ENCODE measurements at places on chromosomes 7 and 10.

DNA sequence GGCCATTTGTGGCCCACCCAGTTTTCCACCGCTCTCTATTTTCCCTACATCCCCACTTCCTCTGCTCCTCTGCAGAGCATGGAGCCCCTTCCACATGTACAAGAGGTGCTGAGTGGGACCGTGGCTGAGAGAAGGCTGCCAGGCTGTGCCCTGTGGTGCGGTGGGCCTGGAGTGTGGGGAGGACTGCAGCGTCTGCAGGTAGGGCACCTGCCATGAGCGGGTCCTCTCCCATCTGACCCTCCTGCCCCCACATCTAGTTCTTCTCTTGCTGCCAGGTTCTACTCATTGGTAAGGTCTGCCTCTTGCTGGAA lies 145.6 kb upstream of the FAM20C start:
- H3K4me3 ChIP-seq = no peak overlapping the region
- H3K36me3 ChIP-seq = no peaks in the 10 kb centered on the region
- H3K4me1 ChIP-seq = no peaks in the 10 kb centered on the region
- no peak for DNase-seq
- peaks cover 15% of the 10 kb centered on the region for H3K27me3 ChIP-seq

DNA sequence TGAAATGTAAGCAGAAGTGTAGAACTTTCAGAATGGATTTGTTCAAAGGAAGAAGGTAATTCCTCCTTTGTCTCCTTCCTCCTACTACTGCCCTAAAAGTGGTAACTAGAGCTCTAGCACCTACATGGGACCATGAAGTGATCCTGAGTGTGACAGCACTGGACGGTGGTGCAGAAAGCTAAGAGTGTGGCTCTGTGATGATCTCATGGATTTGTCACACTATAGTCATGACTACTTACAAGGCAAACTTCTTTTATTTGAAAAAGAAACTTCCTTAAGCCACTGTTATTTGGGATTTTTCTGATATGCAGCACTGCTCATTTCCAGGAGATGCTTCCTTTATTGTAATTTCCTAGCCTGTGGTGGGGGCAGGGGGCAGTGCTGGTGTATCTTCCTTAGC lies 5.8 kb upstream of the FHIP2A start:
- no peak overlapping the region for H3K27ac ChIP-seq
- no peaks in the 10 kb centered on the region for H3K4me1 ChIP-seq
- no peak for DNase-seq

- DNase-seq = peak; percentile 62
- H3K4me3 ChIP-seq = no peak overlapping the region
- peak overlapping the region; percentile 38 for H3K27ac ChIP-seq
- no peaks in the 10 kb centered on the region for H3K36me3 ChIP-seq
- H3K4me1 ChIP-seq = no peaks in the 10 kb centered on the region
Measured at GRCh38 chr10:13956826-13957225, 370.1 kb downstream of the PRPF18 start.

DNA sequence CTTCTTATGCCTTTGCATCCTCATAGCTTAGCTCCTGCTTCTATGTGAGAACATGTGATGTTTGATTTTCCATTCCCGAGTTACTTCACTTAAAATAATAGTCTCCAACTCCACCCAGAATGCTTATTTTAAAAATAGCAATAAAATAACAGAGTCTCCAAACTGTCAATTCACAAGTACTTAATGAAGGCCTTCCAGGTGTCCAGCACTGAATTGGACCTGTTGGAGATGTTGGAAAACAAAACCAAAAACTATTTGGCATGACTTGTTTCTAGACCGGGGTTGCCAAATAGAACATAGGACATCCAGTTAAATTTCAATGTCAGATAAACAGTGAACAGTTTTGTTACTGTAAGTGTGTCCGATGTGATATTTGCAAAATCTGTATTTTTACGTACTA lies 208.1 kb upstream of the DKK1 start:
- no peaks in the 10 kb centered on the region for H3K27me3 ChIP-seq
- no peak overlapping the region for H3K4me3 ChIP-seq
- no peak overlapping the region for H3K27ac ChIP-seq
- DNase-seq = no peak

GRCh38 chr10:90319188-90319914 lies 538.5 kb downstream of the HTR7 start:
- H3K27me3 ChIP-seq = no peaks in the 10 kb centered on the region
- DNase-seq = no peak
- no peak overlapping the region for H3K4me3 ChIP-seq
- H3K36me3 ChIP-seq = no peaks in the 10 kb centered on the region
- no peak overlapping the region for H3K27ac ChIP-seq

DNA sequence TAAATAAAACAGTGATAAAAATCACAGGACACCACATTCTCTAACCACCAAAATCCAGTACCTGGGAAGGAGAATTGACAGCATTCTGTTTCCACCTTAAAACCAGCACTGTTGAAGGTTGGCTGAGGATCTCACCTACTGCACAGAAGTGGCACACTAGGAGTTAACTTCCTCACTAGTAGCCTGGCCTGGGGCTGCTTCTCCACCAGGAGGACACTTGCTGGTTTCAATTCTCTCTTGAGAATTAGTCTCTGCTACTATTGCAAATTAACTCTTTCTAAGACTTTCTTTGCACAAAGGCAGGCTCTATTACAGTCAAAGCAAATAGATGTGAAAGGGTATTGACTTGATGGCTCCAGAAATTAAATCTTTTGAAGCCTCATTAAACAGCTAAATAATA lies 2.3 kb upstream of the CTTNBP2 start:
- H3K27ac ChIP-seq = no peak overlapping the region
- no peaks in the 10 kb centered on the region for H3K36me3 ChIP-seq
- H3K4me1 ChIP-seq = no peaks in the 10 kb centered on the region
- peak; percentile 33 for DNase-seq
- H3K4me3 ChIP-seq = no peak overlapping the region

- H3K27me3 ChIP-seq = no peaks in the 10 kb centered on the region
- no peak overlapping the region for H3K27ac ChIP-seq
- DNase-seq = no peak
- H3K4me3 ChIP-seq = no peak overlapping the region
- H3K36me3 ChIP-seq = no peaks in the 10 kb centered on the region
Measured at GRCh38 chr7:97460433-97460832, 271.5 kb upstream of the TAC1 start.

DNA sequence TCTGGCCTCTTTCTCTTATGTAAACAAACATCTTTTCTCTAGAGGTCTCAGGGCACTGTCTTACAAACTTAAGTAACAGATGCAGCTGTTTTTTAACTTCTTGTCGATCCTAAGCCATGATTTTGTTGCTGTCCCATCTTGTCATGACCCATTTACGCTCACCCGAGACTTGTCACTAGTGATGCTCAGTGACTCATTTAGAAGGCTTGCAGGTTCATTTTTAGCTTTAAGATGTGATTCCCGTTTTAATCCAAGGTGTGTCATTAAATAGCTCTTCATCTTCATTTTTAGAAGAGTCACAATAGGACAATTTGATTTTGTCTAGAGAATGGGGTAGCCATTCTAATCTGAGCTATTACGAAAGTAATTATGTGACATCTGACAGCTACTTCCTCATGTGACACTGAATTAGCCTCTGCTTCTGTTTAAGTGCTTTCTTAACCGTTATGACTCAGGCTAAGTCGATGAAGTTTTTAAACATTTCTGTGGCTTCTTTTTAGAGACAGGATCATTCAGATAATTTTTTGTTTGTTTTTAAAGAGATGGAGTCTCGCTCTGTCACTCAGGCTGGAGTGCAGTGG lies 42.7 kb downstream of the SPDYE5 start:
- no peak overlapping the region for H3K4me3 ChIP-seq
- peaks cover 42% of the 10 kb centered on the region for H3K36me3 ChIP-seq
- peak overlapping the region; percentile 67 for H3K27ac ChIP-seq
- H3K4me1 ChIP-seq = no peaks in the 10 kb centered on the region
- no peaks in the 10 kb centered on the region for H3K27me3 ChIP-seq

DNA sequence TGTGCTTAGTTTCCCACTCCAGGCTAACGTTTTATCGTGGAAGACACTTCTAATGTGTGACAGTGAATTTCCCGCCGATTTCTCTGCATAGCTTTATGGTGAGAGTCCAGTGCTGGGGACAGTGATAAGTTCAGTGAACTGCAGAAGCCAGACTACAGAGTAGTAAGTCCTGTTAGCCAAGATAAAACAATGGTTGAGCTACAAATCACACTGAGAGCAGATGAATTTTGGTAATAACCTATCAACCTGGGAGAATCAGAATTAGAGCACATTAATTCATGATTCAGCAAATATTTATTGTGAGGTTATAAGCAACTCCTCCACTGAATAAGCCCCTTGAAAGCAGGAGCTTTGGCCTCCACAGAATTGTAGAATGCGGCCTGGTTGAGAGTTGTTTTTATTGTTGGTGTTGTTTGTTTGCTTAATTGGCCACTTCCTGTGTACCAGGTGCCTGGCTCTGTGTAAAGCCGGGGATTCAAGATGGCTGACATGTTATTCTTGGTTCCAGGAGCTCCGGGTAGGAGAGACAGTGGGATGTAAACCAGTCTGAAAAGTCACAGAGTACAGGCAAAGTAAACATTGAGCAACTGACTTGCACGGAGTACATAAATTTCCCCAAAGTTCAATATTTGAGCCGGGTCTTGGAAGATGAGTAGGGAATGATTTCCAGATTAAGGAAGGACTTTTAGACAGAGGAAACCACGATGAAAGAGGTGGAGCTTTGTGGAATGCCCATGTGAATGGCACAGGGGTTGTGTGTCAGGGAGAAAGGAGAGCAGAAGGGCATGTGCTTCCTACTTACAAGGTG lies 112.7 kb downstream of the SNX10 start:
- H3K4me1 ChIP-seq = no peaks in the 10 kb centered on the region
- no peaks in the 10 kb centered on the region for H3K27me3 ChIP-seq
- no peak overlapping the region for H3K27ac ChIP-seq
- no peak for DNase-seq
- H3K36me3 ChIP-seq = no peaks in the 10 kb centered on the region

GRCh38 chr7:100887516-100888290 lies 1.8 kb downstream of the UFSP1 start:
- no peak for DNase-seq
- no peaks in the 10 kb centered on the region for H3K27me3 ChIP-seq
- H3K36me3 ChIP-seq = peaks cover 61% of the 10 kb centered on the region
- peaks cover 12% of the 10 kb centered on the region for H3K4me1 ChIP-seq
- H3K27ac ChIP-seq = peak overlapping the region; percentile 38

- no peaks in the 10 kb centered on the region for H3K4me1 ChIP-seq
- H3K36me3 ChIP-seq = no peaks in the 10 kb centered on the region
- H3K4me3 ChIP-seq = no peak overlapping the region
- peaks cover 8% of the 10 kb centered on the region for H3K27me3 ChIP-seq
Measured at GRCh38 chr7:148419856-148420832, 170.4 kb upstream of the C7orf33 start.

- no peak for DNase-seq
- H3K27me3 ChIP-seq = no peaks in the 10 kb centered on the region
- no peak overlapping the region for H3K4me3 ChIP-seq
- no peak overlapping the region for H3K27ac ChIP-seq
- H3K4me1 ChIP-seq = peaks cover 3% of the 10 kb centered on the region
Measured at GRCh38 chr10:98425511-98426352, 10.8 kb upstream of the PYROXD2 start.

DNA sequence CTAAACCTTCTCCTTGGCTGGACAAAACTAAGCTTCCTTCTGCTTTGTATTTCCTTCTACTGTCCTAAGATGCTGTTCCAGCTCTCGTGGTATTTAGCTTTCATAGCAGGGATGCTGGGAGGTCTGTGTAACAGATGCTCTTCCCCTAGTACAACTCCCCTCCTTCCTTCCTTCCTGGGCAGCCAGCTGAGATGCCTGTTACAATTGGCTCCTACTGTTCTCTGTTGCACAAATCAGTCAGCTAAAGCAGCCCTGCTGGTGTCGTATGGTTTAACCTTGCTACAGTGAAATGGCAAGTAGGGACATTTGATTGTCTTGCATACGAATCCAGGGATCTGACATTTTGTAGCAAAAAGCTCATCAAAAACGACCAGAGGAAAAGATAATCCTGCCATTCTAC lies 143.8 kb downstream of the ARHGAP21 start:
- H3K4me1 ChIP-seq = no peaks in the 10 kb centered on the region
- DNase-seq = no peak
- H3K36me3 ChIP-seq = peaks cover 29% of the 10 kb centered on the region
- no peak overlapping the region for H3K4me3 ChIP-seq
- no peaks in the 10 kb centered on the region for H3K27me3 ChIP-seq

GRCh38 chr10:80515941-80516340 lies 21.8 kb upstream of the SH2D4B start:
- no peak overlapping the region for H3K4me3 ChIP-seq
- H3K36me3 ChIP-seq = peaks cover 16% of the 10 kb centered on the region
- DNase-seq = no peak
- no peaks in the 10 kb centered on the region for H3K27me3 ChIP-seq

DNA sequence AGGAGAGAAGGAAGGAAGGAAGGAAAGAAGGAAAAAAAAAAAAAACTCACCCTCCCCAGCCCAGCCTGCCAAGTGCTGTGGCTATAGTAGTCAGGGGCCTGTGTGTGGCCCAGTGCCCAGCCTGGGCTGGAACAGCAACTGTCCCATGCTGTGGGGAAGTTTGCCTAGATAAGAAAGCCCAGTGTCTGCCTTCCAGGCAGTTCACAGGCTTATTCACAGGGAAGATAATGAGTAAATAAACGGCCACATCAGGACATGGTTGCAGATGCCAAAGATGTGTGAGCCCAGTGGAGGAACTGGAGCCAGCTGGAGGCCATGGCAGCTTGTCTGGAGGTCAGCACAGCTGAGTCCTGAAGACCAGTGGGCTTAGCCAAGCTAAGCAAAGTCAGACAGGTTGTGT lies 132.4 kb upstream of the FOXK1 start:
- H3K27me3 ChIP-seq = no peaks in the 10 kb centered on the region
- peaks cover 2% of the 10 kb centered on the region for H3K4me1 ChIP-seq
- H3K27ac ChIP-seq = no peak overlapping the region
- no peaks in the 10 kb centered on the region for H3K36me3 ChIP-seq
- H3K4me3 ChIP-seq = no peak overlapping the region
- DNase-seq = peak; percentile 75

- H3K27me3 ChIP-seq = no peaks in the 10 kb centered on the region
- peaks cover 9% of the 10 kb centered on the region for H3K4me1 ChIP-seq
- no peaks in the 10 kb centered on the region for H3K36me3 ChIP-seq
- H3K4me3 ChIP-seq = no peak overlapping the region
- no peak overlapping the region for H3K27ac ChIP-seq
Measured at GRCh38 chr10:10591715-10592341, 425.8 kb upstream of the CELF2 start.

- no peak overlapping the region for H3K27ac ChIP-seq
- no peaks in the 10 kb centered on the region for H3K27me3 ChIP-seq
- H3K4me3 ChIP-seq = no peak overlapping the region
- H3K36me3 ChIP-seq = no peaks in the 10 kb centered on the region
Measured at GRCh38 chr10:103710490-103710889, 144.9 kb downstream of the SH3PXD2A start.

DNA sequence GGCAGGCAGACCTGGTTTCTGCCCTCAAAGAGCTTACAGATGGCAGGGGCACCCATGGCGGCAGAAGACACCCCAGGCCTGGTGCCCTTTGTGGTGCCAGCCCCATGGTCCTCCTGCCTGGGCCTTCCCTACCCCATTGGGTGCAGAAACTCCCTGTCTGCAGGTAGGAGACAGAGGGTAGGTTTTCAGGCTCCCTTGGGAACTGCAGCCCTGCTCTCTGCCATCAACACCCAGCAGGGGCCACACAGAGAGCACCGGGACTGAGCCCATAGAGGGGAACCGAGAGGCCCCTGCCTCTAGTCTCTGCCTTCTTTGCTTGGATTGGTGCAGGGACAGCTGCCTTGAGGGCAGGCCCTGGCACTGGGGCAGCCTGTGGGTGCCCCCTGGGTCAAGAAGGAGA lies 52.6 kb downstream of the GTF2IRD1 start:
- no peaks in the 10 kb centered on the region for H3K27me3 ChIP-seq
- peaks cover 4% of the 10 kb centered on the region for H3K36me3 ChIP-seq
- no peaks in the 10 kb centered on the region for H3K4me1 ChIP-seq
- no peak for DNase-seq

- no peaks in the 10 kb centered on the region for H3K27me3 ChIP-seq
- H3K4me1 ChIP-seq = no peaks in the 10 kb centered on the region
- H3K27ac ChIP-seq = no peak overlapping the region
- H3K4me3 ChIP-seq = no peak overlapping the region
- no peaks in the 10 kb centered on the region for H3K36me3 ChIP-seq
Measured at GRCh38 chr7:43799605-43800004, 41.1 kb downstream of the BLVRA start.

Data from heart left ventricle (tissue), 16 donors.